DND-41 (cell line): ENCODE measurements at places on chromosomes 7 and 10.

- no peak for DNase-seq
Observed at GRCh38 chr7:55177589-55178261, 158.9 kb downstream of the EGFR start.

- no peak for DNase-seq
Observed at GRCh38 chr7:52209614-52210013, 825.8 kb upstream of the POM121L12 start.

- no peak for DNase-seq
Observed at GRCh38 chr10:59991661-59992060, 85.3 kb upstream of the CCDC6 start.

DNA sequence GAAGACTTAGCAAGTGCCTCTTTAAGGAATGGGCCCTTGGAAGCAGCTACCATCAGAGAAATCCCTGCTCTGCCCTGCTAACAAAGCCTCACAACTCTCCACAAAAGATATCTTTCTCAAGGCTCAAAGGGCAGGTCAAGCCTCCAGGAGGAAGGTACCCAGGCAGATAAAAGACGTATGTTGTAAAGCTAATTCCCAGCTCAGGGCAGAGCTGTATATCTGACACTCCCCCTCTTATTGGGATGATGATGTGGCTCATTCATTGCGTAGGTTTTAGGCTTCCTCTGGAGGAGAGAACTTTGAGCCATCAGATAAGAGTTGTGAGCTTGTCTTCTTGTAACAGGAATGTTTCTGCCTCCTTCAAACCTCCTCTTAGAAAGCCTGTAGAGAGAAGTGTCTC, 145.4 kb downstream of the CALN1 start:
- no peak for DNase-seq
